AML-193 (cell line): ENCODE measurements at places on chromosomes 2 and 18.

DNA sequence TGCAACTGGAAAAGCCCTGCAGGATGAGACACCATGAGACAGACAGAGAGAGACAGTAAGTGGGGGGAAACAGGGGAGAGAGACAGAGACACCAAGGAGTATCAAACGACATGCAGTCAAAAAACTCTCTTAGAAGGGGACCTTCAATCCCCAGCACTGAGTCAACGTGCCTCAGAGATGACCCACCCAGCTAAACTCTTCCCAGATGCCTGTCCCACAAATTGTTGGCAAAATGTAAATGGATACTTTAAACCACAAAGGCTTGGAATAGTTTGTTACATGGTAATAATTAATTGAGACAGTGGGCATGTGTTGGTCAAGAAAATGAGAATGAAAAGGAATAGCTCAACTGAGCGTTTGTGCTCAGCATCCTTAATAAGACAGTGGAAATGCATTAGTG is 98.3 kb downstream of the GRB14 start:
- no peak for DNase-seq

- DNase-seq, result no peak
Observed at GRCh38 chr2:19360966-19361321, 2.5 kb upstream of the OSR1 start.

DNA sequence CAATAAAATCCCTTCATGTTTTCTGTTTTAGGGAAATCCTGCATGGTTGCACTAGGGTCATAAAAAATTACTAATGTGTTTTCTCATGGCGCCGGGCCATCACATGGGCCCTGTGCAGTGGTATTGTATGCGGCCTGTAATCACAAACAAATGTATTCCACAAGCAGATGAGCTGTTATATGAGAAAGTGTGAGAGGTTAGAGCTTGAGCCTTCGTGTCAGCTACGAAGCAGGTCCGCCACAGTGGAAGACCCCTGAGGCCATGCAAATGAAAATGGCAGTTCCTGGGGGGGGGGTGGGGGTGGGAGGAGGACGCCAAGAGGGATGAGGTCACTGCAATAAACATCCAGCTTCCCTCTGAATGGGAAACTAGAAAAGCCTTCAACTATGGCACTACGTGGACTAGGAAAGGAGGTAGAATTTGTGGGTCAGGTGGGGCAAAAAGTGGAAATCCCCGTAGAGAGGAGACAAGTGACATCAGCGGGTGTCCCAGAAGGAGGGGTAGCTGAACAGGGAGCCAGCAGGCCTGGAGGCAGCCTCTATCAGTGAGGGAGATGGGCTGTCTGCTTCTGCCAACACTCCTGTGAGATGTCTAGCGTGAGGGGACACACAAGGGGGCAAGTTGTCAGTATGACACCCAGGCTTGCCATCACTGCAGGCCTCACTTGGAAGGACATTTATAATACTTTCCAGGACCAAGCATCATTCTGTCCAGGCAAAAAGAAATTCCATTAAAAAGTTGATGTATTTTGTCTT is 130.3 kb upstream of the CTAGE1 start:
- DNase-seq, result no peak

GRCh38 chr18:77057006-77057395 is 75.6 kb downstream of the MBP start:
- DNase-seq, result no peak

DNA sequence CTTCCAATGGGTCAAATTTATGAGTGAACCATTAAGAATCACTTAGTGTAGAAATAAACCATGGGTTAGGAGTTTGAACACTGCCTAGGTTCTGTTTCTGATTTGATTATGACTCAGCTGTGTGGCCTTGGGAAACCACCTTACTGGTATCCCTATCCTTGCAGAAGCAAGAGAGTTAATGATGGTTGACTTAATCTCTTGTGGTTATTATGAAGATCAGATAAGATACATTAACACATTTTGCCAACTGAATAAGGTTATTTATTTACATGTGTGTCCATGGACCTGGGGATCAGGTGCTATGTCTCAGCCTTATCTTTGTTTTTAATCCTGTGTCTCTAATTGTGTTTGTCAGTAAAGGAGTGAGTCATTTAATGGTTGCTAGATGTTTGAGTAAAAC is 5.4 kb upstream of the KCNJ13 start:
- DNase-seq, result no peak
